G401 (cell line): ENCODE measurements at places on chromosomes 4 and X.
A peak's percentile ranks its signal among the peaks of the same experiment; 100 is the strongest.

DNA sequence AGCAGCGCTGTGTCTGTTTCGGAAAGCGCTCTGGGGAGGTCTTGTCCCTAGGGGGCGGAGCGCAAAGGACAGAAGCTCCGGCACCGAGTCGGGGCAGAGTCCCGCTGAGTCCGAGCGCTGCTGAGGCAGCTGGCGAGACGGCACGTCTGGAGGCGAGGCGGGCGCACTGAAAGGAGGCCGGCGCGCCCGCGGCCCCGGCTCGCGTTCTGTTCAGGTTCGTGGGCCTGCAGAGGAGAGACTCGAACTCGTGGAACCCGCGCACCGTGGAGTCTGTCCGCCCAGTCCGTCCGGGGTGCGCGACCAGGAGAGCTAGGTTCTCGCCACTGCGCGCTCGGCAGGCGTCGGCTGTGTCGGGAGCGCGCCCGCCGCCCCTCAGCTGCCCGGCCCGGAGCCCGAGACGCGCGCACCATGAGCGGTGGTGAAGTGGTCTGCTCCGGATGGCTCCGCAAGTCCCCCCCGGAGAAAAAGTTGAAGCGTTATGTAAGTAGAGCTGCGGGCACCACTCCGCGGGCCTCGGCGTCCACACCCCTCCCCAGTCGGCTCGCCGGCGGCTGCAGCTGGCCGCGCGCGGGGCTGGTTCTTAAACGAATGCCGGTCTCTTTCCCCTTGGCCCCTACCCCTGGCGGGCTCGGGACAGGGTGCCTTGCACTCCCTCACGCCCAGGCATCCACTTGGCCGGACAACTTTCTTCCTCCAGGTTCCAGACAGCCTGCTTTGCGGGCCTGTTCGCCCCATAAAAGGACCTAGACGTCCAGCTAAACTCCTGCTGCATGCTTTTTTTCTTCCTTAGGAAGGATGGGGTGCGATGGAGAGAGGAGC, at the start of gene GAB1:
Gene GAB1, plus strand, starts transcription at position 96 of the 819 bp plus-strand sequence. Its CDS starts 313 bp downstream, at position 409.
- peak; percentile 46 for DNase-seq

- no peak for DNase-seq
Observed at GRCh38 chrX:121231566-121232358, 184.4 kb downstream of the GLUD2 start.

- no peak for DNase-seq
Observed at GRCh38 chrX:133417364-133417763, 2.1 kb upstream of the GPC4 start.

GRCh38 chrX:153765138-153766079, 1.4 kb downstream of the PLXNB3 start:
- DNase-seq: peak; percentile 36

GRCh38 chr4:144868309-144868708, 222.4 kb downstream of the HHIP start:
- DNase-seq: no peak

- no peak for DNase-seq
Observed at GRCh38 chr4:79495447-79495846, 87.4 kb upstream of the GK2 start.

DNA sequence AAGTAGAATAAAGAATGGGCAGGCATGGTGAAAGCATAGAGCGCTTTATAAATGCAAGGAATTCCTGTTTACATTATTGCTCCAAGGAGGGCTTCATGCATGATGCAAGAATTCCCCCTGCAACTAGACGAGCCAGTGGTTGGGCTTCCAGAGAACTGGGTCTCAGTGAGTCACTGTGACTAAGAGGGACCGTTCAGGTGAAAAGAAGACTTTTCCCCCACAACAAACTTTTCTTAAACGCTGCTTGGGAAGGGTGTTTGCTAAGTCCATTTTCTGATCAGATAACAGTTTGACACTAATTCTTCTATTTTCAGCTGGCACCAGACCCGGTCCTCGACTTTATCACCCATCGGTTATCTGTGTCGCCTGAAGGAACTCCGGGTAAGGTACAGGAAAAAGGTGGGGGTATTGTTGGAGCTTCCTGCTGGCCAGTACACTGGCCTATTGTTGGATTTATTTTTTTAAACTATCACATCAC, 40.1 kb downstream of the LDB2 start:
- DNase-seq: no peak

DNA sequence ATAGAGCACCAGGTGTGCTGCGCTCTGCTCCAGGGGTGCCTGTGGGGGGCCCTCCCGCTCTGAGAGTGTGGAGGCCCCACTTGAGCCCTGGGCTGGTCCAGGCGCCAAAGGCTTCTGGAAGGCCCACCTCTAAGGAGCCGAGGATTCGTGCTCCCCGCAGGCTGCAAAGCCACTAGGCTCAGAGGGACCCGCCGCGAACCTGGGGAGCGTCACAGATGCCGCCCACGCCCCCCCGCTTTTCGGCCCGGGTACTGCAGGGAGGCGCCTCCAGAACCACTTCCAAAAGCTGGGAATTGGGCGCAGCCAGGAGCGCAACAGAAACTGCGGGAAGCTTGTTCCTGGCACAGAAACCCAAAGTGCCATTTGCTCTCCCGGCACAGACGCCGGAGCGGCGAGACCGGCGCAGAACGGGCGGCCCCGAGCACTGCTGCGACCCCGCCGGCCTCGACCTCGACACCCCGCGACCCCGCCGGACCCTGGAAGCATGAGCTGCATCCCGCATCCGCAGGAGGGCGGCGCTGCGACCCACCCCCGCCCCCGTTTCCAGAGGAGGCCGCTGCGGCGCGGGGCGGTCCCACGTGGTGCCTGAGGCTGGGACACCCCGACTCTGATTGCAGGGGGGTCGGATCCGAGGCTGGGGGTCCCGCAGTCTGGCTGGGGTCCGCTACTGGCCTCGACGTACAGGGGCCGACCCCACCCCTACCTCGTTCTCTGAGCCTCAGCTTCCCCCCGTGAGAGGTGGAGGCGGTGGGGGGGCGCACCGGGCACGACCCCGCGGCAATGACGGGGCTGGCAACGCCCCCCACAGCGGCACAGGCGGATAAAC, 30.8 kb downstream of the CPLX1 start:
- peak; percentile 86 for DNase-seq
